ENCODE measurements at places on chromosomes 7 and 10. TPM values are rescaled to one million over a fixed set of nuclear protein-coding genes. Genes with fewer than 3 reads are reported as not detected.
A peak's percentile ranks its signal among the peaks of the same experiment; 100 is the strongest.

The TMEM196 gene
- total RNA-seq: not detected

The LIPM gene
- total RNA-seq: not detected

GRCh38 chr10:124522933-124523871, 61.6 kb downstream of the LHPP start:
- H3K4me1 ChIP-seq: no peaks in the 10 kb centered on the region
- DNase-seq: no peak
- no peak overlapping the region for H3K4me3 ChIP-seq
- no peaks in the 10 kb centered on the region for H3K27me3 ChIP-seq
- H3K36me3 ChIP-seq: no peaks in the 10 kb centered on the region
- H3K27ac ChIP-seq: no peak overlapping the region

The STRIP2 gene
- 2.3 TPM for total RNA-seq

DNA sequence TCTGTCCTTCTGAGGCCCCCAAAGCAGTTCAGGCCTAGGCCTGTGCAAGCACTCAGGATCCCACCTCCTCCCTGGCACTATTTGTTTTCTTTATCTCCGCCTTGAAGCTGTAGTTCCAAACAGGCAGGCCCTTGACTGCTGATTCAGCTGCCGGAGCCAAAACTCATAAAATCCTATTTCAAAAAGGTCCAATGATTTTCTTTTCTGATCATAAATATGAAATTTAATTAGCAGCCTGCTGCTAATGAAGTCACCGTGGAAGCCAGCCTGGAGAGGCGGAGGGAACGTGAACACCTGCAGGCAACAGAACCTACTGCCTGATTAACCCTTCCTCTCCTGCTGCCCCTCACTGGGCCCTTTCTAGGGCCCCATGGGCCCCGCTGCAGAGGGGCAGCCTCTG, 60.1 kb downstream of the CARD11 start:
- H3K4me1 ChIP-seq: no peaks in the 10 kb centered on the region
- H3K36me3 ChIP-seq: no peaks in the 10 kb centered on the region
- no peak for DNase-seq
- no peak overlapping the region for H3K4me3 ChIP-seq
- H3K27ac ChIP-seq: no peak overlapping the region

GRCh38 chr10:70457759-70458305, 16.4 kb upstream of the NODAL start:
- peaks cover 18% of the 10 kb centered on the region for H3K4me1 ChIP-seq
- DNase-seq: no peak
- no peaks in the 10 kb centered on the region for H3K27me3 ChIP-seq

The LHFPL3 gene
- total RNA-seq: not detected

GRCh38 chr7:510782-511281, 8.8 kb downstream of the PDGFA start:
- H3K4me1 ChIP-seq: peaks cover 60% of the 10 kb centered on the region
- peaks cover 48% of the 10 kb centered on the region for H3K36me3 ChIP-seq
- no peak for DNase-seq
- no peak overlapping the region for H3K4me3 ChIP-seq

The CNPY1 gene
- total RNA-seq: not detected

GRCh38 chr10:12635127-12635541, 285.8 kb downstream of the CAMK1D start:
- no peak overlapping the region for H3K27ac ChIP-seq
- H3K36me3 ChIP-seq: no peaks in the 10 kb centered on the region
- no peaks in the 10 kb centered on the region for H3K4me1 ChIP-seq
- no peak overlapping the region for H3K4me3 ChIP-seq
- DNase-seq: no peak
- H3K27me3 ChIP-seq: no peaks in the 10 kb centered on the region

DNA sequence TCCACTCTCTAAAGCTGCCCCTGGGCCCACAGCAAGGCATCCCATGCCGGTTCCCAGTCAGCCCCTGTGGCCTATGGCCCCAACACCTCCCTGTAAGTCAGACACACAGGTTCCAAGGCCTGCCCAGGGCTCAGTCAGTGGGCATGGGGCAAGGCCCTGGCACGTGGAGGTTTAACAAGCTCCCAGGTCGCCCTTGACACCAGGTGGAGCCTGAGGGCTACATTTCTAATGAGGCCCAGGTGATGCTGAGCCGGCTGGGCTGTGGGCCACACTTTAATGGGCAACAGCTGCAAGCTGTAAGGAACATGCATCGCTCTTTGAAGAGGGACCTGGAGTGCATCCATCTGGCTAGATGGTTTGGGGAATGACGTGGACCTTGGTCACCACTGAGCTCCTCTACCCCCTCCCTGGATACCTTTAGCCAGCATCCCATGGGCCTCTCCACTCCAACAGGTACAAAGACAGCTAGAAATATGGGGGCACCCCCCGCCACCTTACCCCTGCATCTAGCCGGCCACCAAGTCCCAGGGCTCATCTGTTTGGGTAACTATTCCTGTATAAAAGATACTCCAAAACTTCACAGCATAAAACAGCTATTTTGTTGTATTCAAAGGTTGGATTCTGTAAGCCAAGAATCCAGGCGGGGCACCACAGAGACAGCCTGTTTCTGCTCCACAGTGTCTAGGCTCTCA, 122.5 kb downstream of the OAT start:
- no peaks in the 10 kb centered on the region for H3K27me3 ChIP-seq
- H3K4me1 ChIP-seq: no peaks in the 10 kb centered on the region
- H3K36me3 ChIP-seq: no peaks in the 10 kb centered on the region
- no peak for DNase-seq

- no peak overlapping the region for H3K27ac ChIP-seq
- no peaks in the 10 kb centered on the region for H3K36me3 ChIP-seq
- no peak for DNase-seq
- no peak overlapping the region for H3K4me3 ChIP-seq
- H3K27me3 ChIP-seq: no peaks in the 10 kb centered on the region
- no peaks in the 10 kb centered on the region for H3K4me1 ChIP-seq
Observed at GRCh38 chr10:107474650-107475049, 310.1 kb upstream of the SORCS1 start.

The PTPRE gene
- total RNA-seq: 14.5 TPM

The NKX1-2 gene
- not detected for total RNA-seq

DNA sequence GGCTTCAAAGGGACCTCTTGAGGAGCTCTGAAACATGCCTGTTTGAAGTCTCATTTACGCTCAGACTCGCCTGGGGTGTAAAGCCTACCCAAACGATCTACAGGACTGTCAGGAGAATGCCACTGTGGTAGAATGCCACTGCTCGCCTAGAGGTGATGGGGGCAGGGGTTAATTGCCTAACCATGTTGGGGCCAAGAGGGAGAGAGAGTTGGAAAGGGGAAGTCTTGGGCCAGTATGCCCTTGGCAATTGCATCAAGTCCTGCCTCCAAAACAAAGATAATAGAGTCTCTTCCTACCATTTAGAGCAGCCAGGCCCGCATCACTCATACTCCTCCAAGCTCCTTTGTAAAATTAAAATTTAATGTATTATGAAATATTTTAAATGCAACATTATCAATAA, 25.2 kb downstream of the CDK1 start:
- H3K4me3 ChIP-seq: no peak overlapping the region
- DNase-seq: no peak
- H3K27ac ChIP-seq: no peak overlapping the region
- H3K4me1 ChIP-seq: no peaks in the 10 kb centered on the region
- no peaks in the 10 kb centered on the region for H3K27me3 ChIP-seq

- DNase-seq: no peak
- H3K4me1 ChIP-seq: no peaks in the 10 kb centered on the region
- H3K4me3 ChIP-seq: no peak overlapping the region
- peaks cover 36% of the 10 kb centered on the region for H3K36me3 ChIP-seq
- H3K27me3 ChIP-seq: no peaks in the 10 kb centered on the region
- no peak overlapping the region for H3K27ac ChIP-seq
Observed at GRCh38 chr7:151377406-151377805, 32.4 kb downstream of the WDR86 start.

The C10orf143 gene
- 0.11 TPM for total RNA-seq

- DNase-seq: no peak
- no peaks in the 10 kb centered on the region for H3K4me1 ChIP-seq
- no peaks in the 10 kb centered on the region for H3K36me3 ChIP-seq
Observed at GRCh38 chr7:117362294-117362888, 39.5 kb upstream of the WNT2 start.

GRCh38 chr7:142711196-142711595, 38.1 kb upstream of the PRSS1 start:
- DNase-seq: no peak
- no peaks in the 10 kb centered on the region for H3K36me3 ChIP-seq
- no peak overlapping the region for H3K4me3 ChIP-seq
- H3K27ac ChIP-seq: no peak overlapping the region
- no peaks in the 10 kb centered on the region for H3K27me3 ChIP-seq
- H3K4me1 ChIP-seq: no peaks in the 10 kb centered on the region

DNA sequence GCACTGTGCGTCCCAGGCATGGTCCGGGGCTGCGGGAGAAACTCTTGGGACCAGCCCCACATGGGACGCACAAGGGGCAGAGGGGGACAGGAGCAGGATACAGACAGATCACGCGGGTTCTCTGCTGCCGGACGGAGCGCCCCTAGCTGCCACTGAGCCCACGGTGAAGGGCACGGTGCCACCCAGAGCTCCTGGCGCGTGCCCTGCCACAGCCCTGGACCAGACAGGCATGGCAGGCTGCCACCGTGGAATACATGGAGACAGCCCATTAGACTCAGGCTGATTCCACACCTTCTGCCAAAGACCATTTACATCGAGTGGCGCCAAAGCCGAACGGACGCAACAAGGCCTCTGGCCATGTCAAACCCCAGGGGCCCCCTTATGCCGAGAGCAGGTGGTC, 90.4 kb downstream of the MAD1L1 start:
- no peaks in the 10 kb centered on the region for H3K27me3 ChIP-seq
- DNase-seq: no peak
- no peak overlapping the region for H3K27ac ChIP-seq
- peaks cover 35% of the 10 kb centered on the region for H3K36me3 ChIP-seq
- H3K4me3 ChIP-seq: no peak overlapping the region

The NPFFR1 gene
- not detected for total RNA-seq

- H3K36me3 ChIP-seq: no peaks in the 10 kb centered on the region
- no peak for DNase-seq
- H3K27me3 ChIP-seq: no peaks in the 10 kb centered on the region
- peak overlapping the region; percentile 89 for H3K27ac ChIP-seq
- H3K4me1 ChIP-seq: peaks cover 20% of the 10 kb centered on the region
Observed at GRCh38 chr10:93999401-93999851, 5.7 kb downstream of the PLCE1 start.

The PRSS58 gene
- not detected for total RNA-seq

The OR2A42 gene
- total RNA-seq: not detected

DNA sequence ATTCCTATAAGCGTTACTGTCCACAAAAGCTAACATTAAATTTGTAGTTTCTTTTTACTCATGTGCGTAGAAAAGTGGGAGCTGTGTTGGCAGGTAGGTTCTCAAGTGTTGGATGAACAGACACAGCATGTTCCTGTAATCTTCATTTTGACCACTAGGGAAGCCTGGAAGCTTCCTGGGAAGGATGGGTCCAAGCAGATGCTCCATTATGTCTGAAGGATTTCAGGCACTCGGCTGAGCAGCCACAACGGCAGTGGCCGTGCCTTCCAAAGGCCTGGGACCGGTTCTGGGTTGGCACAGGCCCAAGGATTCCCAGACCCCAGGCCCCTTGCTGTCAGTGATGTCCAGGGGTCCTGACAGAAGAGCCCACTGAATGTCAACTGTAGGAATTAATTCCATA, 386.3 kb downstream of the TNS3 start:
- H3K27ac ChIP-seq: no peak overlapping the region
- H3K27me3 ChIP-seq: no peaks in the 10 kb centered on the region
- no peak overlapping the region for H3K4me3 ChIP-seq
- no peaks in the 10 kb centered on the region for H3K4me1 ChIP-seq
- no peak for DNase-seq

- no peaks in the 10 kb centered on the region for H3K27me3 ChIP-seq
- H3K4me3 ChIP-seq: no peak overlapping the region
- no peaks in the 10 kb centered on the region for H3K4me1 ChIP-seq
- no peaks in the 10 kb centered on the region for H3K36me3 ChIP-seq
- DNase-seq: no peak
Observed at GRCh38 chr7:28208506-28208905, 27.9 kb upstream of the JAZF1 start.

GRCh38 chr7:134782121-134782623, 2.7 kb downstream of the CALD1 start:
- DNase-seq: no peak
- no peaks in the 10 kb centered on the region for H3K36me3 ChIP-seq
- H3K27ac ChIP-seq: peak overlapping the region; percentile 82
- H3K27me3 ChIP-seq: no peaks in the 10 kb centered on the region
- H3K4me1 ChIP-seq: peaks cover 6% of the 10 kb centered on the region
- H3K4me3 ChIP-seq: peak overlapping the region; percentile 69

GRCh38 chr10:14838582-14839304, 637 bp downstream of the HSPA14 start:
- H3K36me3 ChIP-seq: peaks cover 20% of the 10 kb centered on the region
- H3K27ac ChIP-seq: peak overlapping the region; percentile 91
- H3K4me1 ChIP-seq: no peaks in the 10 kb centered on the region

The ABCA13 gene
- not detected for total RNA-seq

DNA sequence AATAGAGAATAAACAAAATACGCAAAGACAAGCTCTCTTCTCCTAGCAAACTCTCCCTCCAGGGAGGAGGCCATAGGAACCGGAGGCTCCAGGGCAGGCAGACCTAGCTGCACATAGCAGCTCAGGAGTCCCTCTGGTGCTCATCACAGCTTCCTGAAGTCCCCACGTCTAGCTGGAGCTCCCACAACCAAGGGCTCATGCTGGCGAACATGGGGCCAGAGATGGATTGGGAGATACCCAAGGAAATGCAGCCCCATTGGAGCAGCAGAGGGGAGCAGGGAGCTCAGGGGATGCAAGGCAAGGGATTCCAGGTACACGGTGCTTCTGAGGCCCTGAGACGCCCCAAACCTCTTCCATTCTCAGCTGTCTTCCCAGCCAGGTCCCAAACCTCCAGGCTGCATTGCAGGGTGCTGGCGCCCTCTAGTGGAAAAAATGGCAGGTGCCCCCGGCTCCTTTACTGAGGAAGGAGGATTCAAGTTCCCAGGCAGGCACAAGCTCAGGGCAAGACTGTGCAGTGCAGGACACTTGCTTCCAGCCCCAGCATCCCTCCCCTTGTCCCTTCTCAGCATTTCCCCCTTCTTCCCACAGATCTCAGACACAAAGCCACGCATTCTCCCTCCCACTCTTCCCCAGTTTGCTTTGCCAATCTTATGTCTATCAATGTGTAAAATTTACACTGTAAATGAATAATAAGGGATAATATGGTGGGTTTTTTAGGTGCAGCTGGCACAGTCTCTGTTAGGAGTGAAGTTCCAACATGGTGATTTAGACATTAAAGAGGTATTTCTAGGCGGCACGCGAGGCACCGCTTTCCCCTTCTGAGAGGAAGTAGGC, 46.2 kb downstream of the GPAM start:
- H3K4me3 ChIP-seq: no peak overlapping the region
- no peaks in the 10 kb centered on the region for H3K27me3 ChIP-seq
- no peak for DNase-seq
